ENCODE measurements at places on chromosomes 13 and 19.

DNA sequence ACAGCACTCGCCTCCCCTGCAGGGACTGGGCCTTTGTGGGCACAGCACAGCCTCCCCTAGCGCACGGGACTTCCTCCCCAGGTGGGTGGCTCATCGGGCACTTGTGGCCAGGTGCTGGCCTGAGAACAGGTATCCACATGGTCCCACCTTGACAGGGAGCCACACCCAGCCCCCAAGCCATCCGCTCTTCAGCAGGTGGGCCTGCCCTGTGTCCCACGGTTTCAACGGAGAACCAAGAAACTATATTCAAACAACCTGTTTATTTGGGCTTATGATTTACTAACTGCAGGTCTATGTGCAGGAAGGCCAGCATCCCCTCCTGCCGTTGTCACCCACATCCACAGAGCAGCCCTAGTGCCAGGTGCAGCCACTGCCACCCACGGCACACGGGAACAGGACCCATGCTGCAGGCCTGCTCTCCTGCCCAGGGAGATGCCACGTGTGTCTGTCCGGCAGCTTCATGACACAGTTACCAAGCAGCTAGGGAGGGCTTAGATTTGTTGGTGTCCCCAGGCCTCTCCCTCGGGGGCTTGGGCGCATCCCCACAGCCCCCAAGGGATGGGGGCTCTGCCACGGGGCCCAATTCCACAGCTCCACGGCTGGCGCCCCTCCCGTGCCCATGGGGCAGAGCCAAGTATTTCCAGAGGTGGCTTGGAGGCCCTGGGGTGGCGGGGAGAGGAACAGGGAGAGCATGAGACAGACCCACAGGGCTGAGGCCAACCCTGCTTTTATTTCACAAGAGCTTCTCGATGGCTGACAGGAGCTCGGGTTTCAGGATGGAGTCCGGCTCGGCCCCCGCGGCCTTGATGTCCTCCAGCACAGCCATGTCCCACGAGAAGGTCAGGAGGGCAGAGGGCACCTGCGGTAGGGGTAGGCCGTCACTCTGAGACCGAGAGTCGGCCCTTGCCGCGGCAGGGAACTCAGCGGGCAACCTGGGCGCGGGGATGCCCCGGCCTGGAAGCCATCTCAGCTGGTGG lies 12.5 kb downstream of the UBXN6 start:
- DNase-seq: no peak

DNA sequence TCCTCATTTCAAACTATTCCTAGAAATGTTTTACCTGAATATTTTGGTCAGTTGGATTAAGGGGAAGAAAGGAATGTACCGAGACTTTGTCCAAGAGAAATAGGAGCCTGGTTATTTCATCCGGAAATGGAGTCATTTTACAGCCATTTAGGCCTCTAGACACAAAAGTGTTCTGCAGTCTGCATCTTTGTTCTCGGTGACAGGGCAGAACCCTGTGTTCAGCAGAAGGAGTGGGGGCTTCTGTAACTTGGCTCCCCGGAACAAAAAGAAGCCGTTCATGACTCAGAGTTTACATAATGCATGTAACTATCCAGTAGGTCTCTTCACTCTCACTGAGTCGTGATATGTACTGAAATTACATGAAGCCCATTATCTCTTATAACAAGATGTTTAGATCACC lies 21.6 kb upstream of the FNDC3A start:
- DNase-seq: no peak

DNA sequence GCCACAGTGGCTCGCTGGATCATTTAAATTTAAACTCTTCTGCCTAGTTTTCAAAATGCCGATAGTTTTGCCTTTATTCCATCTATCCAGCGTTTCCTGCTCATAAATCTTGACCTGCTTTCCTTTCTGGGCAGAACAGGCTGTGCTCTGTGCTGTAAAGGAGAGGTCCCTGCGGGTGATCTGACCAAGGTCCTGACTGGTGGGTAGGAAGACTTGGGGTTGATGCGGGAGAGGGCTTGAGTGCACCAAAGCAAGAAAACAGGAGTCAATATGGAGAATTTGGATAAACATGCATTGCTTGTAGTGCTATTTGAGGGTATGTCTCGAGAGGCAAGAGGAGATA lies 533.6 kb downstream of the MYO16 start:
- peak; percentile 45 for DNase-seq

DNA sequence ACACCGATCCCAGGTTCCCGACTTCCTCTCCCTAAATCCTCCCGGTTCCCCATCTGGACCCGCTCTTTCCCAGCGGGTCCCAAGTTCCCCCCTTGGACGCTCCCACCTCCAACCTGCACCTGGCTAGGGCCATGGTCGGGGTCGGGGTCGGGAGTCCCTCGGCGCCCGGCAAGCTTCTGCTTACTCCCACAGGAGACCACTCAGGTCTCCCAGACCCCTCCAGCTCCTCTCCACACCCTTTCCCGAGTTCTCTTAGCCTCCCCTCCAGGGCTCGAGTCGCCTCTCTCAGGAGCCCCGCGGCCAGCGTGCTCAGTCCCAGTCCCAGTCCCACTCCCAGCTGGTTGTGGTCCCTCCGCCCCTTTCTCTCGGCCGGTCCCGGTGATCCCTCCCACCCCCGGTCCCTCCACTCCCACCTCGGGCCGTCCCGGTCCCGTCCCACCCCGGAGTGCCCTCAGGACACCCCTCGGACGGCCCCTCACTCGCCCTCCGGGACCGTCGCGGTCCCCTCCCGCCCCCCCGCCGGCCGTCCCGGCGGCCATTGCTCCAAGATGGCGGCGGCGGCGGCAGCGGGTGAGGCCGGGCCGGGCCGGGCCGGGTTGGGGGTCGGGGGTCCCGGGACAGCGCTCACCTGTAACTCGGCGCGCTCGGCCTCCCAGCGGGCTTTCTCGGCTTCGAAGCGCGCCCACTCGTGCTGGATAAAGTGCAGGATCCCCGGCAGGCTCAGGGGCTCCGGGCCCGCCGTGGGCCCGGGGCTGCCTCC lies at the start of gene FKRP:
TSS of gene FKRP (plus strand) at position 537 of the 760 bp plus-strand sequence. CDS start 9,394 bp downstream, outside the sequence.
- no peak for DNase-seq

GRCh38 chr19:5222178-5222577 lies 118.4 kb downstream of the PTPRS start:
- no peak for DNase-seq

DNA sequence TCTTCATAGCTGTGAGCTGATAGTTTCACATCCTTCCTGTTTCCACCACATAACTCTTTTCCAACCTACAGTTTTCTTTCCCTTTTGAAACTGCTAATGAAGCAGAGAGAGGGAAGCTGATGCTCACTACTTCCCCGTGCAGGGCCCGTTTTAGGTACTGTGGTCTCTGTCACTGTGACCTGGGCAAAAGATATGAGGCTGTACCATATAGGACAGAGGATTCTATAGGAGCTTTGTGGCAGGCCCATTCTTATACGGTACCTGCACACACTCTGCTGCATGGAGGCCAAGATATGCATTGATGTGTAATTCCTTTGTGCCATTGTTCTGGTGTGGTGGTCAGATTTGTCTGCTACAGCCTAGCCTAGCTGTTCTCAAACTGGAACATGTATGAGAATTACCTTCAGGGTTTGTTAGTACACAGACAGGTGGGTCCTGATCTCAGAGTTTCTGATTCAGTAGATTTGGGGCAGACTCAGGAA lies 577.3 kb downstream of the LMO7 start:
- no peak for DNase-seq

DNA sequence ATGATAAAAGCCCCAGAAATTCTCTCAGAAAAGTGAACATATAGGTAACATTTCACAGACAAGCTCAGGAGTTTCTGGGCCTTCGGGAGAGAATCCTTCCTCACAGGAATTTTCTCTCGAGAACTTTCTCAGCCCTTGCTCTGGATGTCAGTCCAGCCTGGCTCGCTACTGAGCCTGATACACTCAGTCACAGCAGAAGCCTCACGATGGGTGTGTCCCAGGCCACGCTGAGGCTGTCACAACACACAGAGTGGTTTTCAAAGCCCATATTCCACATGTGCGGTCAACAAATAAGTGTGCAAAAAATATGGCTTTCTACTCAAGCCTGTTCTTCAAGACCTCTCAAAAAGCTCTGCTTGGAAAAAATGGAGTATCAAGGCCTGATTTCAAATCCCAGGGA lies 31.5 kb upstream of the MEDAG start:
- DNase-seq: no peak

DNA sequence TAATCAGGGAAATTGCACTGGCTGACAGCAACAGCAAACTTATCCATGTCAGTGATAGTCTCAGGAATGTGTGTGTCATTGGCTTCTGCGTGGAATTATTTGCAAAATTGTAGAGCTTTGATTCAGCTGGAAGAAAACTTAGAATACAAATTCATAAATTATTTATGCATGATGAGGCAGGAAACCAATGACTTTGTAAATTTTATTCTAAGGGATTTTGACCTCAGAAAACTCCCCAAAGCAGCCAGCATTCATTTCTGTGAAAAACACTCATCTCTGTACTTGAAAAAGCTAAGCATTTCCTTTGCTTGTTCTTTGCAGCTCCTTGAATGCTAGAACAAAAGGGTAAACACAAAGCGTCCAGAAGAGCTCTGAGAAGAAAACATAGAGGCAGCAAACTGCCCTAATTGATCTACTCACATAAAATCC lies 162.4 kb downstream of the DCT start:
- DNase-seq: no peak

DNA sequence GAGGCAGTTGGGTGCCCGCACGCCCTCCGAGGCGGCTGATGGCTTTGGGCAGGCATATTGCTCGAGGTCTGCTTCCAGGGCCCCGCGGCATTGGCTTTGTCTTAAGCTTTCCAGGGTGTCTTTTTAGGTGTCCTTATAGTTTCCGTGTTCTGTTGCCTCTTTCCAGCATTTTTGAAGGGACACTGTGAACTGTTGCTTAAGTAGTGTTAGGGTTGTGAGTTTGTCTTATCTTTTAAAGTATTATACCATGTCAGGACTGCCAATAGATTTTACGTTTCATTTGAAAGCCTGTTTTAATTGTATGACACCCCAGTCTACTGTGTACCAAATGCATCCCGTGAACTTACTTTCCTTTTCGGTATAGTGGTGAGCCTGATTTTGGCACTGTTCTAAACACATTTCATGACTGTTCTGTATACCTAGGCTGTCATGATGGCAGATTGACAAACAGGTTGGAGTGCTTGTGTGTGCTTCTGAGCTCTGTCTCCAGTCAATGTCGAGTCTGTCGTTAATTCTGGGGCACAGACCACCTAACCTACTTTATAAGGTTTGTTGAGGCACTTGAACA lies 656 bp downstream of the PCCA start:
- no peak for DNase-seq

GRCh38 chr13:40390401-40390916 lies 276.0 kb downstream of the FOXO1 start:
- DNase-seq: no peak

- no peak for DNase-seq
These were observed 906 bp upstream of the CYP4F11 start for GRCh38 chr19:15935167-15935702.
